GM23248 (cell line): ENCODE measurements at places on chromosomes 3 and 15. TPM values are rescaled to one million over a fixed set of nuclear protein-coding genes. Genes with fewer than 3 reads are reported as not detected.

The ATP13A4 gene
- total RNA-seq, result not detected in 2 replicates

DNA sequence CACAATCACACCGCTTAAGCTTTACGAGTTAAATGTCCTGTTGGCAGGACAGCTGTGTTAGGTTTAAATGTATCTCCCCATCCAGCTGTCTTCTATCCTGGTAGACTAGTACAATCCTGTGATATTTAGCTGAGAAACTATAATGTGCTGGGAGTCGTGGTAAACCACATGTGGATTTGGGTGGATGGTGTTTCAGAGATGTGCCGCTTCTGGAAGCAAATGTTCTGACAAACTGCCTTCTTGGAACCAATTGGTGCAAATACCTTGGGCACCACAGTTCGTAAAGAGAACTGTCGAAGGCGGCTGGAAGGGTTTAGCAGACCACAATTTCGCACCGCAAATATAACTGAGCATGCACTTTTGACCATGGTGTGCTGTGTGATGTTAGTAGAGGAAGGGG lies 15.0 kb downstream of the SCG5 start:
- peaks cover 11% of the 10 kb centered on the region for H3K4me1 ChIP-seq
- DNase-seq, result no peak
- H3K4me3 ChIP-seq, result no peak overlapping the region
- no peaks in the 10 kb centered on the region for H3K36me3 ChIP-seq
- no peak overlapping the region for H3K27ac ChIP-seq
- no peaks in the 10 kb centered on the region for H3K27me3 ChIP-seq

DNA sequence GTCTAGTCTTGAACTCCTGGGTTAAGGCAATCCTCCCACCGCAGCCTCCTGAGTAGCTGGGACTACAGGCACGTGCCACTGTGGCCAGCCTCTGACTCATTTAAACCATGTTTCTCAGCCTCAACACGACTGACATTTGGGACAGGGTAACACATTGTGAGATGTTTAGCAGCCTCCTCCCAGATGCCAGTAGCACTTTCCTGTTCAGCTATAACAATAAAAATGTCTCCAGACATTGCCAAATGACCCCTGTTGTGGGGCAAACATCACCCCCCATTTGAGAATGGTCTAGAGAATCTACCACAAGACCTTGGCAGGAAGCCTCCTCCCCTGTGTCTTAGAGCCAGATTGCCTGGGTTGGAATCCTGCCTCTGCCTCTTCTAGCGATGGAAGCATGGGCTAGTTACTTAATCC lies 8.4 kb downstream of the TMEM40 start:
- H3K27ac ChIP-seq, result peak overlapping the region; percentile 66
- H3K4me1 ChIP-seq, result peaks cover 22% of the 10 kb centered on the region; the same call in 1 of the 2 replicates
- H3K36me3 ChIP-seq, result no peaks in the 10 kb centered on the region

- H3K27me3 ChIP-seq, result no peaks in the 10 kb centered on the region
- H3K36me3 ChIP-seq, result no peaks in the 10 kb centered on the region; the same call in 1 of the 2 replicates
- no peak overlapping the region for H3K27ac ChIP-seq
- no peak for DNase-seq
- H3K4me1 ChIP-seq, result peaks cover 66% of the 10 kb centered on the region
Measured at GRCh38 chr3:172102123-172102882, 62.9 kb downstream of the FNDC3B start.

The RTP3 gene
- not detected in 2 replicates for total RNA-seq

DNA sequence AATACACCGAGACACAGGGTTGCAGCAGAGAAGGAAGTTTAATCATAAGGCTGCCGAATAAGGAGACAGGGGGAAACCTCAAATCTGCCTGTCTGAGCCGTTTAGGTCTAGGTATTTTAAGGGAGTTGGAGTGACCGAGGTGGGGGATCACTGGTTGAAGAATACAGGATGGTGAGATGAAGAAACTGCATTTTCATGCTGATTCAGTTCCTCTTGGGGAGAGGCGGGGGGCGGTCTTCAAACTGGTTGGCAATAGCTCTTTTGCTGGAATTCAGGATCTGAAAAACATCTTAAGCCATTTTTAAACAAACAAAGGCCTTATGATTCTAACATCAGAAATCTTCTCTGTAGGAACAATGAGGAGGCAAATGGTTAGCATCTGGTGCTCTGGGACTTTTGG lies 699.5 kb upstream of the CFAP20DC start:
- H3K27me3 ChIP-seq, result no peaks in the 10 kb centered on the region
- peaks cover 5% of the 10 kb centered on the region; the same call in 1 of the 2 replicates for H3K4me1 ChIP-seq
- H3K27ac ChIP-seq, result no peak overlapping the region

The PAQR5 gene
- 3.8 and 4.6 TPM in 2 replicates for total RNA-seq

The RTP4 gene
- 1.4 and 1.9 TPM in 2 replicates for total RNA-seq

DNA sequence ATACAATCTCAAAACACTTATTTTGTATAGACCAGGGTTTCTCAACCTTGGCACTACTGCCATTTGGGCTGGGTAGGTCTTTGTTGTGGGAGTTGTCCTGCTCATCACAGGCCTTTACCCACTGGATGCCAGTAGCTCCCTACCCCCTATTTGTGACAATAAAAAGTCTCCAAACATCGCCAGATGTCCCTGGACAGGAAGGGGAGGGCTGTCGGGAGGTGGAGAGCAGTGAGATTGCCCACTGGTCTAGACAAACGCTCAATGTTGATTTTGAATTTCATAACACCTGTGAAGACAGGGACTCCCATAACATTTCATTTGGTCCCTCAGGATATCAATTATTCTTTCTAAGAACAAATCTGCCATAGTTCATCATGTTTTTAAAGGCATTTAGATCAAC lies 151.7 kb upstream of the PTPRG start:
- H3K27ac ChIP-seq, result no peak overlapping the region
- H3K4me1 ChIP-seq, result no peaks in the 10 kb centered on the region
- no peaks in the 10 kb centered on the region for H3K27me3 ChIP-seq
- no peak for DNase-seq
- no peaks in the 10 kb centered on the region for H3K36me3 ChIP-seq

The HYAL1 gene
- 0.51 TPM in 1 of 2 replicates, not detected in the other for total RNA-seq

The TMEM87A gene
- 64.6 and 83.2 TPM in 2 replicates for total RNA-seq

DNA sequence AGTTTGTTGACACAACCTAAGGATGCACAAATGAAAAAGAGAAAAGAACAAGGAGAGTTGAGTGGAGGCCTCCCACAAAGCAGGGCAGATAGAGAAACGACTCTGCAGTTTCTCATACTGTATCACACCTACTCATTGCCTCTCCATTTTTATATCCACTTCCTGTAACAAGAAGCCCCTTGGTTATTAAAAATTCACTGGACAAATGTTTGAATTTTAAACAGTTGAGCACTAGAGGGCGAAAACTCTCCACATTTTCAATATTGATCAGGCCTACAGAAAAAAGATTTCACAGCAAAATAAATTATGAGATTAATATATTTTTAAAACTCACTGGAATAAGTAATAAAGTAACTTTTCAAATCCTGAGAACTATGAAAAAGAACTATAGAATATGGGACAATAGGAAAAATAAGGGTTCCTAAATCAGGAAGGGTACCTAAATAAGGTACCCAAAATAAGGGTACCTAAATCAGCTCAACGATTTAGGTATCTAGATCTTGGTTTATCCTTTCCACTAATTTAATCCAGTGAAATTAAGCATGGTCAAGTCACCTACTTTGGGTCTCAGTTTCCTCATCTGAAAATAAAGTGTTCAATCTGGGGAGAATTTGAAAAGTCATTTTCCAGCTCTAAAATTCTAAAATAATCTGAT lies 47.0 kb upstream of the PPIB start:
- peaks cover 26% of the 10 kb centered on the region for H3K36me3 ChIP-seq
- no peaks in the 10 kb centered on the region for H3K4me1 ChIP-seq
- DNase-seq, result peak; percentile 64
- no peak overlapping the region for H3K4me3 ChIP-seq
- no peak overlapping the region for H3K27ac ChIP-seq

The EFCAB12 gene
- not detected in 2 replicates for total RNA-seq

DNA sequence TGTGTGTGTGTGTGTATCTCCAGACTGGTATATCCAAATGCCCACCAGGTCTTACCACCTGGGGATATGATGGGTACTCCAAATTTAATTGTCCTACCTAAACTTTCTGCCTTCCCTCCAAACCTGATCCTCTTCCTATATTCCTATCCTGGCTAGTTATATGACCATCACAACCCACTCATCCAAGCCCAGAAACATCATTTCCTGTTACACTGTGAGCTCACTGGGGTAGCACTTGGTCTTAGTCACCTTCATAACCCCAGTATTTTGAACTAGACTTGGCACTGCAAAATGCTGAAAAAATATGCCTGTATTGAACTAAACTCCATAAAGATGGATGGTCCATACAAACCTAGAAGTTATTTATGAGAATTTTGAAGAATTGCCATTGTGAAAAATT lies 178.8 kb upstream of the EIF1B start:
- no peak overlapping the region for H3K4me3 ChIP-seq
- H3K4me1 ChIP-seq, result no peaks in the 10 kb centered on the region; the same call in 1 of the 2 replicates
- no peaks in the 10 kb centered on the region for H3K27me3 ChIP-seq
- H3K27ac ChIP-seq, result no peak overlapping the region

The ZNF774 gene
- total RNA-seq, result 0.22 and 0.51 TPM in 2 replicates

The GOLGA8T gene
- not detected in 2 replicates for total RNA-seq

- peak; percentile 90 for DNase-seq
- H3K27me3 ChIP-seq, result no peaks in the 10 kb centered on the region
- H3K4me3 ChIP-seq, result no peak overlapping the region
- peaks cover 28% of the 10 kb centered on the region for H3K4me1 ChIP-seq
Measured at GRCh38 chr3:47016934-47017435, 37.5 kb downstream of the NBEAL2 start.

- H3K4me1 ChIP-seq, result no peaks in the 10 kb centered on the region
- peaks cover 54% of the 10 kb centered on the region for H3K27me3 ChIP-seq
- H3K4me3 ChIP-seq, result no peak overlapping the region
- no peak for DNase-seq
- H3K36me3 ChIP-seq, result no peaks in the 10 kb centered on the region
Measured at GRCh38 chr15:77818484-77819047, 185.9 kb upstream of the LINGO1 start.

DNA sequence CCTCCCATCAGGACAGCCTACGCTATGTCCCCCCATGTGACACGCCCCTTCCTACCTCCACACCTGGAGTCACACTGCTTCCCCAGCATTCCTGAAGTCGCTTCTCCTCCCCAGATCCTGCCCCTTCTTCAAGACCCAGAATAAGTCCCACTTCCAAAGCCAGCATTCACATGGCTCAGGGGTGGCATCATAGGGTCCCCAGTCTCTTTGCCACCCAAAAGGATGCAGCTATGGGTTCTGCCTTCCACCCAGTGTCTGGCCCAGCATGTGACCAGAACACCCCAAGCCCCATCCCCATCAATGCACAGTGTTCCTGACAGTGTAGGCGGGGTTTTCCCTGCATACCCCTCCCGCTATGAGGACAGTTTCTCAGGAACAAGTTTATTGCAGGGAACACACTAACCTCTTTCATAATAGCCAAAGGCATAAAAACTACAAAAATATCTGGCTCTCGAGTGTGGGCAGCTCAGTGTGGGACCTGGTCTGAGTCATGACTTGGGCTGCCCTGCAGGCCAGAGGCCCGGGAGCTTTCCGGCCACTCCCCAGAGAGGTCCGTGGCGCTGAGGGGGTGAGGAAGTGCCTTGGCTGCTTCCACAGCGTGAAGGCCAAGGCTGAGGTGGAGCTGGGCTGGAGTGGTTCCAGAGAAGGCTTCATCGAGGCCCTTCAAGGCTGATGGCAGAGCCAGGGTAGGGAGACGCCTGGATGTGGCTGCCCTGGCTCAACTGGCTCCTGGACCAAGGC lies 5.8 kb downstream of the ISLR start:
- no peak overlapping the region for H3K4me3 ChIP-seq
- no peaks in the 10 kb centered on the region for H3K27me3 ChIP-seq
- H3K4me1 ChIP-seq, result peaks cover 50% of the 10 kb centered on the region
- DNase-seq, result peak; percentile 98
- peak overlapping the region; percentile 96 for H3K27ac ChIP-seq
- H3K36me3 ChIP-seq, result no peaks in the 10 kb centered on the region

- peaks cover 13% of the 10 kb centered on the region for H3K4me1 ChIP-seq
- H3K36me3 ChIP-seq, result no peaks in the 10 kb centered on the region
- no peaks in the 10 kb centered on the region for H3K27me3 ChIP-seq
- no peak overlapping the region for H3K4me3 ChIP-seq
- no peak overlapping the region for H3K27ac ChIP-seq
Measured at GRCh38 chr3:121992601-121993560, 29.2 kb downstream of the ILDR1 start.

The NCBP2 gene
- 75.3 and 81.9 TPM in 2 replicates for total RNA-seq

DNA sequence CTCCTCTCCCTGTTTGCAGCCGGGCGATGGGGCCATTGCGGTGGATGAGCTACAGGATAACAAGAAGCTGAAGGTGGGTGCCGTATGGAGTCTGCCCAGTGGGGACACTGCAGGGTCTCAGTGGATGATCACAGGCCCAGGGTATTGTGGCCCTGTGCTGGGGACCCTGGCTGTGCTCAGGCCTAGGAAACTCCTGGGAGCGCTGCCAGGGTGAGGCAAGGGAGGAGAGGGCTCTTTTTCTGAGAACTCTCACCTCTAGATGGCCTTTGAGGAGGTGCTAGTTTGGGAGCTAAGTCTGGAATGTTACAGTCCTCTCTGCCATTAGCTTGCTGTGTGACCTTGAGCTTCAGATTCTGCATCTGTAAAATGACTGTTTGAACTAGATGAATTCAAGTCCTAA lies 16.4 kb downstream of the SLC24A1 start:
- 0 out of 2 replicates have a peak overlapping the region, but pooled peaks have one; percentile 27 for H3K4me3 ChIP-seq
- peaks cover 17% of the 10 kb centered on the region for H3K4me1 ChIP-seq
- H3K27me3 ChIP-seq, result no peaks in the 10 kb centered on the region
- no peak for DNase-seq
- no peaks in the 10 kb centered on the region for H3K36me3 ChIP-seq

The CDHR4 gene
- total RNA-seq, result not detected in 2 replicates

The ALG1L2 gene
- total RNA-seq, result not detected in 2 replicates

DNA sequence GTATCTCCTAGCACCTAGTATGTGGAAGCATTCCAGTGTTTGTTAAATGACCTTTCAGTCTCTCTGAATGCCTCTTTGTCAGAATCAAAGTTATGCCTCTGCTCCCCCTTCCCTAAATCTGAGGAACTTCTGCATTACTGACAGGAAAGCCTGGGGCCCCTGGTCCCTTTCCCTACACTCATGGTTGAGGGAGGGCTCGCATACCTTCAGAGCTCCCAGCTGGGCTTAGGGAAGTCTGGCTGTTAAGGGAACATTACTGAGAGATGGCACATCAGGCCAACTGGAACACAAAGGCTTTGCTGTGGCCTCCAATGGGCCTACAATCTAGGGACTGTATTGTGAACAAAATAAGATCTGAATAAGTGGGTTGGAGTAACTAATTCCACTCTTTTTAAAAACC lies 10.3 kb downstream of the PKM start:
- peaks cover 46% of the 10 kb centered on the region for H3K4me1 ChIP-seq
- H3K27ac ChIP-seq, result 0 out of 2 replicates have a peak overlapping the region, but pooled peaks have one; percentile 11
- H3K36me3 ChIP-seq, result peaks cover 69% of the 10 kb centered on the region
- DNase-seq, result no peak
- no peaks in the 10 kb centered on the region for H3K27me3 ChIP-seq

DNA sequence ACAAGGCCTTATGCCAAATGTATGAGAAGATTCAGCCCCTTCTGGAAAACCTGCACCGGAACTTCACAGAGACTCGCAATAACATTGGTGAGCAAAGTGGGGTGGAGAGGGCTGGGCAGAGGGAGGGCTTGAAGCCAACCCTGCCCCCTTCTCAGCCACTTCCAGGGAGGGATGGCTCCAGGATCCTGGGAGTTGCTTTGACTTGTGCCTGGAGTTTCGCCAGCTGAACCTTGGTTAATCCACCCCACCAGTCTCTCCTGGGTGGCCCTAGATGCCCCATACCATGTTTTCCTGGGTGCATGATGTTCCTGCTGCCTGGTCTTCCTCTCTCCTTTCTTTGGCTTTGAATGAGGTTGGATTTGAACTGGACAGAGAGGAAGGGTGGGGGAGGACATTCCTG lies 10.8 kb downstream of the TBC1D21 start:
- H3K4me3 ChIP-seq, result no peak overlapping the region
- peaks cover 15% of the 10 kb centered on the region for H3K27me3 ChIP-seq
- no peak for DNase-seq
- no peaks in the 10 kb centered on the region for H3K36me3 ChIP-seq
